ENCODE measurements at places on chromosomes 7 and 10.
A peak's percentile ranks its signal among the peaks of the same experiment; 100 is the strongest.

DNA sequence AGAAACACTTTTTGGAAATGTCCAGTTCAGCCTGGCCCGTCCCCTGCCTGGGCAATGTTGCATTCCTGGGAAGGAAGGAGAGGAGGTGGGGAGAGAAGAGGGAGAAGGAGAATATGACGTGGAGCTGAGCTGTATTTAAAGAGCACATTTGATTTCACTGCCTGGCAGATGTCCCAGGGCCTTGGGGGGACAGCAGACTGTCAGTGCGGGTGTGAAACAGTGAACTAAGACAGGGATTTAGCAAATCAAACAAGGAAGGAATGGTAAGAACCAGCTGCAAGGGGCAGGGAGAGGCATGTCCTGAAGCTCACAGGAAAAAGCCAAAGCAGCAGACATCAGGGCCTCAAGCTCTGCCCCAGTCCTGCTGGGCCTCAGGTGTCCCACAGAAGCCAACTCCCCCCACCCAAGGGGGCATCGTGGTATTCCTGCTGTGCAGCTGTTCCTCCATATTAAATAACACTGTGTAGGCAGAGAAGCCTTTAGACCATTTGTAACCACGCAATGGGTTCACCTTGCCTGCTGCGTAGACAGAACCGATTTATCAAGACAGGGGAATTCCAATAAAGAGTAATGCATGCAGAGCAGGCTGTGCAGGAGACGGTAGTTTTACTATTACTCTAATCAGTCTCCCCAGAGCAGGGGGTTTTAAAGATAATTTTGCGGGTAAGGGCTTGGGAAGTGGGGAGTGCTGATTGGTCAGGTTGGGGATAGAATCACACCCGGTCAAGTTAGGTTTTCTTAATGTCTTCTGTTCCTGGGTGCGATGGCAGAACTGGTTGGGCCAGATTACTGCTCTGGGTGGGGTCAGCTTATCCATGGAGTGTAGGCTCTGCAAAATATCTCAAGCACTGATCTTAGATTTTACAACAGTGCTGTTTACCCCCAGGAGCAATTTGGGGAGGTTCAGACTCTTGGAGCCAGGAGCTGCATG lies 18.3 kb downstream of the LEP start:
- peak; percentile 69 for DNase-seq

DNA sequence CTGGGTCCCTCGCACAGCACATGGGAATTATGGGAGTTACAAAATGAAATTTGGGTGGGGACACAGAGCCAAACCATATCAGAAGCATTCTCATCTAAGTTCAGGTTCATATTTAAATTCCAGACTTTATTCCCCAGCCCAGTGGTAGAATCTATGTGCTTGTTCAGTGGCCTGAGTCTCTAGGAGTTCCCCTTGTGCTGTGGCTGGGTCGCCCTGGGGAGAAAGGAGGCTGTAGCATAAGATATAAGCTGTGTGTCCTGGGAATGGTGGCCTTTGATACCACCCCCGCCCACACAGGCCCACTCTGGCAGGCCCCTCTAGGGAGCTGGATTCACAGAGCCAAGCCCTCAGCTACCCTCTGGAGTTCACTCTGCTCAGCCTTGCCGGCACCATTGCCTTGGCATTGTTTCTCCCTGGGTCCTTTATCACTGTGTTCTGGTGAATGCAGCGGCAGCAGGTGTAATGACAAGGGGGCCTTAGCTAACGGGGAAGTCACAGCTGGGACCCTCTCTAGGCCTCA lies 64.2 kb downstream of the MINDY4 start:
- DNase-seq = no peak

DNA sequence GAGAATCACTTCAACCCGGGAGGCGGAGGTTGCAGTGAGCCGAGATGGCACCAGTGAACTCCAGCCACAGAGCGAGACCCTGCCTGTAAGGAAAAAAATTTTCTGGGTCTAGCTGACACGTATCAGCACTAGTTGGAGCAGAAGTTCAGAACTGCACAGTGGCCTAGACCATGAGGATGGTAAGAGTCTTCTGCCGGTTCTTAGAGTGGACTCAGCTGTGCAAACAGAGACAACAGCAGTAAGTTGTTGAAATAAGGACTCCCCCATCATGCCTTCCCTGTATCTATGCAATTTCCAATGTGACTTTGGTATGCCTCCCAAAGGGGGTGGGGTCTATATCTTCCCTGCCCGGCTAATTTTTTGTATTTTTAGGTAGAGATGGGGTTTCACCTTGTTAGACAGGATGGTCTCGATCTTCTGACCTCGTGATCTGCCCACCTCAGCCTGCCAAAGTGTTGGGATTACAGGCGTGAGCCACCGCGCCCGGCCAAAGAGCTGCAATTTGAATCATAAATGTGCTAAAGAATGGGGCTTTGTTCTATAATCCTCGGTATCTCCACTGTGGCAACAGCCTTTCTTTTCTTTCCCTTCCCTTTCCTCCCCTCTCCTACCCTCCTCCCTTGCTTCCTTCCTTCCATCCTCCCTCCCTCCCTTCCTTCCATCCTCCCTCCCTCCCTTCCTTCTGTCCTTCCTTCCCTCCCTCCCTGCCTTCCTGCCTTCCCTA lies 14.5 kb upstream of the RNF216 start:
- DNase-seq = no peak

DNA sequence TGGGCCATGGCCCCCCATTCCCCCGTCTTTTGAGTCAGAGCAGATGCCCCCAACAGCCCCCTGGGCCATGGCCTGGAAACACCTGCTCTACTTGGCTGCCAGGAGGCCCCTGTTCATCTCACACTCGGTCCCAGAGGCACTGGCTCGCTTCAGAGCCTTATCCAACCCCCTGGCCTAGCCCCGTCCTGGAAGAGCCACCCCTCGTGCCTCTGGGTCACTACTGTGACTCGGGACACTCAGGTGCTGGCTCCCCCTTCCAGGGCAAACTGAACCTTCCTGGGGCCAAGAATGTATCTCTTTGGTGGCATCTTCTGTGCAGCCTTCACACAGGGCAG lies 7.0 kb downstream of the POLR2J start:
- DNase-seq = no peak

- DNase-seq = no peak
These were observed 307.9 kb downstream of the PARD3 start for GRCh38 chr10:34507217-34507616.

- DNase-seq = no peak
These were observed 23.4 kb upstream of the ZC3HAV1 start for GRCh38 chr7:139132887-139133286.

- no peak for DNase-seq
These were observed 388.2 kb upstream of the GALNT17 start for GRCh38 chr7:70743531-70744325.

- DNase-seq = no peak
These were observed 52.7 kb upstream of the LAMB1 start for GRCh38 chr7:108055611-108056021.

GRCh38 chr7:137003086-137003485 lies 134.6 kb downstream of the CHRM2 start:
- DNase-seq = no peak

DNA sequence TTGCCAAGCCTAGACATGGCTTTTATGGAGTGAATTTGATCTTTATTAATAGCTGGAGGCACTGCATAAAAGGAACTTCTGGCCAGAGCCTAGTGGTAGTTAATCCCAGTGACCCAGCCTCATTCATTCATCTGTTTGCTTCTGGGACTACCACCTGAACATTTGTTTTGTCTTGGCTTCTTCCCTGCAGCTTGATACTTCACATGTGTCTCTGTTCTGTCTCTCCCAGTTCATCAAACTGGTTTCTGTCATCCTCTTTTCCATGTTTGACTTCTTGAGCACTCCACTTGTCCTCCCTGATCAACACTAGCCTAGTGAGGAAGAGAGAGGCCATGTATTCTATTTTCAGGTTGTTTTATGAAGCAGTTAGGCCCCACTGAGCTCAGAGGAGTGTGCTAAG lies 163.6 kb downstream of the NRG3 start:
- DNase-seq = no peak

DNA sequence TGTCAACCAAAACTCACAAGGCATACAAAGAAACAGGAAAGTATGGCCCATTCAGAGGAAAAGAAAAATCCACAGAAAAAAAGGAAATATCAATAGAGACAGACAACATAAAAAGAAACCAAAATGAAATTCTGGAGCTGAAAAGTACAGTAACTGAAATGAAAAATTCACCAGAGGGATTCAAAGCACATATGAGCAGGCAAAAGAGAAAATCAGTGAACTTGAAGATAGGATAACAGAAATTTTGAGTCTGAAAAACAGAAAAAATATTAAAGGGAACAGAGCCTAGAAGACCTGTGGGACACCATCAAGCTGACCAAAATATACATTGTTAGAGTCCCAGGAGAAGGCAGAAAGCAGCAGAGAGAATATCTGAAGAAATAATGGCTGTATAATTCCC lies 60.6 kb downstream of the XPNPEP1 start:
- DNase-seq = no peak

DNA sequence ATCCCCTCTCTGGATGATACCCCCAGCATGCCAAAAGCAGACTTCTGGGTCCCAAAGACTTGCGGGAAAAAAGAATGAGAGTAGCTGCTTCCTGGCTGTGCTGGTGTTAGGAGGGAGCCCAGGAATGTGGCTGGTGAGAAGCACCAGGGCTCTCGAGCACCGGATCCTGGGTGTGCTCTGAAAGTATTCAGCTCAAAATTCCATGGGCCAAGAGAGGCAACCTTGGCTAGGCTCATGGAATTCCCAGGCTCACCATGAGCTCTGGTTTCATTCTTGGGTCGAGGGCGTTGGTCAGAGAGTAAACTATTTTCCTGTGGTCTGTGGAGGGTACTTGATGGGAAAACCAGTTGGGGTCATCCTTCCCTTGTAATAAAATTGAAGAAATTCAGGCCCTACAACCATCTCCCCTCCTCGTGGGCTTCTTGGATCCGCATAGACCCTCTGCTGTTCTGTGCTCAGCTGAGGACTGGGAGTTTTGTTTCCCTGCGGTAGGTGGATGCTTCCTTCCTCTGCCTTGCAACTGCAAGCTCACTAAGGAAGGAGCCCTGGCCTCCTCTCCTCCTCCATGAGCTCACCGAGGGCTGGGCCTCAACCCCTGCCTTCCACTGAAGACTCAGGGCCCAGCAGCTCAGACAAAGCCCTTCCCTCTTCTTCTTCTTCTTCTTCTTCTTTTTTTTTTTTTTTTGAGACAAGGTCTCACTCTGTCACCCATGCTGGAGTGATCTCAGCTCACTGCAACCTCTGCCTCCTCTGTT lies 34.5 kb upstream of the AQP1 start:
- DNase-seq = no peak

- DNase-seq = no peak
These were observed 567.4 kb upstream of the PCDH15 start for GRCh38 chr10:55368467-55368866.

GRCh38 chr10:50605269-50605950 lies 18.3 kb downstream of the SGMS1 start:
- DNase-seq = peak; percentile 56

DNA sequence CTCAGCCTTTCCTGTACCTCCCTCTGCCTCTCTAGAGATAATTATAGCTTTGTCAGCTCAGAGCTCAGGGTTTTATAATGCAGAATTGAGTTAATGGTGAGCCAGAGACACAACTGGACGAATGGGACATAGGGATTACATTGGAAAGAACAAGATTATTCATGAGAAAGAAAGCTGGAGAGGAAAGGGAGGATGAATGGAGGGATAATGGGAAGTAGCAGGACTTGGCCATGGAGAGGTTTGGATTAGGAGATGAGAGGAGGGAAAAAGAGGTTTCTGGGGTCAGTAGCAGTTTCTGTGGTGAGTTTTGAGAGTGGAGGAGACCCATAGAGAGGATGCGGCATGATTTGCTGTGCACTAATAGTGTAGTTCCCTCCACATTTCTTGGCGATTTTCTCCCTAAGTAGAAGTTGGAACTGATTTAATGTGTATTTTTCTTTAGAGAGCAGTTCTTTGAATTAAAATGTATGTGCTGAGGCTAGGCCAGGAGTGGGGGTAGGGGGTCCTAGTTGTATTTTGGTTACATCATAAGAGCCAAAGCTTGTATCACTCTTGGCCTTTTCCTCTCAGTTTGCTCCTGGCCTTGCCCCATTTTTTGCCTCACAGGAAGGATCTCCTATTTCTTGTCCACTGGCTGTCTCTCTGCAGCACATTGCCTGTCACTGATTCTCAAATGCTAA lies 107.4 kb downstream of the MKX start:
- no peak for DNase-seq

GRCh38 chr7:154865984-154866685 lies 136.8 kb downstream of the PAXIP1 start:
- DNase-seq = no peak

GRCh38 chr7:100687261-100687660 lies 6.8 kb downstream of the GIGYF1 start:
- DNase-seq = no peak

GRCh38 chr7:39672176-39672575 lies 48.8 kb downstream of the RALA start:
- no peak for DNase-seq

DNA sequence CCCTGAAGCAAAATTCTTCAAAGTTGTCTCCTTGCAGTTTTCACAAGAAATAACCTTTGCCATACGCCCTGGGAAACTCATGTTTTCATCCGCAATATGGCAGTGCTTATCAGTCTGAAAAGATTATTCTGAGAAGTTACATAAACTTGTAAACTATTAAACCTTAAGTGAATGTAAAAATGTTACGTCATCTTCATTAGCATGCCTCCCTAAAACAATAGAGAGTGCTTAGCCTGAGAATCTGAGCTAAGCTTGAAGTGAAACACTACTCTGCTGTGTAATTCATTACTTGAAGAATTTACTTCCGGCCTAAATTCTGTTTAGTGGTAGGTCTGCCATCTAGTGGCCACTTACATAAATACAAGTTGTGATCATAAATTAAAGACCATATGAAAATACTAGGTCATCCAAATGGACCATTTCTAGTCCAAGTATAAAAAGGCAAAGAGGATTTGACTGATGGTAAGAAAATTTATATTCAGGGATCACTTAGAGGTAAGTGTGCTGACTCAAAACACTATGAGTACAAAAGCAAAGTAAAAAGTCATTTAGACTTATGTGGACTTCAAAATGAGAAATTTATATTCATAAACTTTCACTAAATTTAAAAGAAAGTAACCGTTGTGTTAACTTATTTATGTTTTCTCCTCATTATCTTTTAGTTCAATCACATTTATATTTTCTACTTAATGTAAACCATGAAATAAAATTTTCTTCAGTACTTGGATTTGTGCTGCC lies 745.1 kb upstream of the LRRTM3 start:
- peak; percentile 29 for DNase-seq

- no peak for DNase-seq
These were observed 806.9 kb upstream of the SORCS1 start for GRCh38 chr10:107971411-107971810.

DNA sequence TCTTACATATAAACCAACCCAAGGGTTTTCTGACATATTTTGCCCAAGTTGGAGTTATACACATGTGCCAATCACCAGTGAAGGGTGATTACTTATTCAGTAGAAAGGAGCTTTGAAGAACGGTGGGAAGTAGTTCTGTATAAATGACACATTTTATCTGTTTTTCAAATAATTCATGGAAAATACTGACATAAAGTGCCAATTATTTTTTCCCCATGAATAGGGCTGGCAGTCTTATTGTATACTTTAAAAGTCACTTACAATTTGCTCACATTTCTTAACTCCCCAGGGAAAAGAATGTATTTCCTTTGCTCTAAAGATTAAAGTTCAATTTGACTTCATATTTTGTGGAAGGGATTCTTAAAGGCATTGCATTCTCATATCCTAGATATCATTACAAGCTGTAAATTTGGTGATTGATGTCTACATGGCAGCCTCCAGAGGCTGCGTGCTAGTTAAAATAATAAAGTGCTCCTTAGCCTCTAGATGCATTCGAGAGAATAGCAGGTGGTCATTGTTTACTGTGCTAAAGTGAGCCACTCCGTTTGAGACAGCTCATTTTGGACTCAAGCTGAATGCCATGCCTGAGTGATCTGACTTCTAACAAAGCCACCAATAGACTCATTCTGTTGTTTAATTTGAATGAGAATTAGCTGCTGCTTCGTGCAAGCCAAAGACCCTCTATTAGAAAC lies 148.8 kb upstream of the NRP1 start:
- DNase-seq = no peak

- no peak for DNase-seq
These were observed 3.0 kb upstream of the PRSS1 start for GRCh38 chr7:142746264-142746663.
